ENCODE measurements at places on chromosomes 13 and 19.
A peak's percentile ranks its signal among the peaks of the same experiment; 100 is the strongest.

DNA sequence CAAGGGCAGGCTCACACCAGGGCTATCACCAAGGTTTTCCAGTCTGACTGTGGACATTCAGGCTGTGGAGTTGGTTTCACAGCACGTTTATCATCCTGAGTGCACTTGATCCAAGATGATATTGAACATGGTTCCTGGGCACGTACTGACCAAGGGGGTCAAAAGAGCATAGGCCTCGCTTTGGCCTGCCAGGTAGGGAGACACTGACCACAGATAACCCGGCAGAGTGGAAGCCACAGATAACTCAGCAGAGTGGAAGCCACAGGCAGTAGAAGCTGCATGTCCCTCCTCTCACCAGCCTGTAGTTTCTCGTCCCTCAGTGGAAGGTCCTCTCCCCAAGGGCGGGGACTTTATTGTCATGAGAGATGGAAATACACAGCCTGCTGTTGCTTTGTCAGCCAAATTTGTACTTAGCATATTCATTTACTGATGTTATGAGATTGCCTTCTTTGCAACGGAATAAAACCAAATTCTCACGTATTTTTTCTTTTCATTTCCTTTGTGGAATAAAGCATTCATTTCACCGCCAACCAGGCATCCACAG is 8.8 kb upstream of the KRTDAP start:
- no peak for DNase-seq

DNA sequence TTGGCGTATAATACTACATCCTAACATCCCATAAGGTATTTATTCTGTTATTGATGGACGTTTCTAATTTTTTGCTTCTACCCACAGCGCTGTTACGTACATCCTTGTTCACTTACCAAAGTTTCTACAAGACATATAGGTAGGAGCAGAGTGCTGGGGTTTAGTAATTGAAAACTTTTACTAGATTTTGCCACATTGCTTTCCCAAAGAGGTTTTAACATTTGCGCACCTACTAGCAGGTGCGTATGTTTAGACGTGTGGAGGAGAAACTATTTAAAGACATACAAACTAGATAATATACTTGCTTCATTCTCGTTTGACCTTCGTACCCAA is 559 bp upstream of the RPL21 start:
- no peak for DNase-seq

- no peak for DNase-seq
Measured at GRCh38 chr19:2375353-2376121, 15.5 kb downstream of the TMPRSS9 start.

DNA sequence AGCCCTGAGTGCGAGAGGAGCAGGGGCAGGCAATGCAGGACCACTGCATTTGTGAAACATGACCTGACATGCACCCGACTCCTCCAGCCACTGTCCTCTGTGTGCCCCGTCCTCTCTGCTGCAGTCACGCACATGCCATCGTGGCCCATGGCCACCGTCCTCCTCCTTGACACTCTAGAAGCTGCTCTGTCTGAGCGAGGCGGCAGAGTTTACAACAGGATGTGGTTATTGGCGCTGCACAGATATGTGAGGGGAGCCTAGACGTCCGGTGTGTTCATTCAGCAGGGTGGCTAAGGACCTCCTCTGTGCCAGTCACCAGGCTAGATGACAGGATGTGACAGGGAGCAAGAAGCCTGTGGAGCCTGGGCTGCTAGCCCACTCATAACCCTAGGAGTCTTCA is 277.8 kb downstream of the FOXO1 start:
- DNase-seq: peak; percentile 86

GRCh38 chr19:43812688-43813087 is 10.4 kb upstream of the LYPD5 start:
- DNase-seq: no peak

DNA sequence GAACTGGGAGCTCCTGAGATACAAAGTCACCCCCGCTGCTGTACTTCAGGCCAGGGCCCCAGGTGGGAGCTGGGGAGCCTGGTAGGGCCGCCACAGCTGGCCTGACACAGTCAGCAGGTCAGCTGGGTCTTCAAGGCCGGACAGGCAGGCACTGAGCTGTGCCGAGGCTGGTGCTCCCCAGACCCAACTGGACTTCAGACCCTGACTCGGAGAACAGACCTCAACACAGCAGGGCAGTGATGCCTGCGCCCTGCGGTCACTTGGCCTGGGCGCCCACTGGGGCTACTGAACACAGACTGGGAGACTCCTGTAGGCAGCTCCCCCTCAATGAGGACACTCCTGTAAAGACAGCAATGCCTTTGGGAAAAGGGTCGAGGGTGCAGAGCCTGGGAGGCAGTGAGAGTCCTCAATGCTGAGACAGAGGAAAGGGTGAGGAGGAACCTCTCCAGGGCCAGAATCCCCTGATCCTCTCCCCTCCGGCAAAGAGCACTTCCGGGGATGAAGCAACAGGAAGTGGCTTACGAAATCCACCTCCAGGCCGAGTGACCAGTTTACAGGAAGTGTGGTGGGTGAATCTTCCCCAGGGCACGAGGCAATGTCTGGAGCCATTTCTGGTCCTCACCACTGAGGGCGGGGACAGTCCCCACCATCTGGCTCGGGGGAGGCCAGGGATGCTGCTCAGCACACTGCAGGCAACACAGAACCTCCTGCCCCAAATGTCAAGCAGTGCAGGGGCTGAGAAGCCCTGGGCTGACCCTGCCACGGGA is 40.8 kb upstream of the ISYNA1 start:
- DNase-seq: peak; percentile 84

DNA sequence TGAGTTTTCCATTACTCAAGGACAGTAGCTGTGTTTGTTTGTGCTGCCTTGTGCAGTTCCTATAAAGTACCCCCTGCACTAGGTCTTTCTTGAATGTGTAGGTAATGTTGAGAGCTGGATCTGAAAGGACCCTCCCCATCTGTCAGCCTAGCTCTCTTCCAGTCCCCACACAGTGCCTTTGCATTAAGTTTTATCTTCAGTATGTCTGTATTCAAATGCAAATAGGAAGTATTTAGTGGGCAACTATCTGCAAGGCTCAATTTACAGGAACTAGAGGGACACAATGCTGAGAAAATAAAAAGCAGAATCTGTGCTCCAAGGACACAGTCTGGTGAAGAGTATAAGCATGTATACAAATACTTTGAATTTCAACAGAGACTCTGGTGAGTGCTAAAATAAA is 558.5 kb downstream of the RFC3 start:
- DNase-seq: no peak

DNA sequence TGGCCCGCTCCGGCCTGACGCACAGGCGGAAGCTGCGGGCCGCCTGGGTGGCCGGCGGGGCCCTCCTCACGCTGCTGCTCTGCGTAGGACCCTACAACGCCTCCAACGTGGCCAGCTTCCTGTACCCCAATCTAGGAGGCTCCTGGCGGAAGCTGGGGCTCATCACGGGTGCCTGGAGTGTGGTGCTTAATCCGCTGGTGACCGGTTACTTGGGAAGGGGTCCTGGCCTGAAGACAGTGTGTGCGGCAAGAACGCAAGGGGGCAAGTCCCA is 4.4 kb downstream of the FFAR1 start:
- no peak for DNase-seq

DNA sequence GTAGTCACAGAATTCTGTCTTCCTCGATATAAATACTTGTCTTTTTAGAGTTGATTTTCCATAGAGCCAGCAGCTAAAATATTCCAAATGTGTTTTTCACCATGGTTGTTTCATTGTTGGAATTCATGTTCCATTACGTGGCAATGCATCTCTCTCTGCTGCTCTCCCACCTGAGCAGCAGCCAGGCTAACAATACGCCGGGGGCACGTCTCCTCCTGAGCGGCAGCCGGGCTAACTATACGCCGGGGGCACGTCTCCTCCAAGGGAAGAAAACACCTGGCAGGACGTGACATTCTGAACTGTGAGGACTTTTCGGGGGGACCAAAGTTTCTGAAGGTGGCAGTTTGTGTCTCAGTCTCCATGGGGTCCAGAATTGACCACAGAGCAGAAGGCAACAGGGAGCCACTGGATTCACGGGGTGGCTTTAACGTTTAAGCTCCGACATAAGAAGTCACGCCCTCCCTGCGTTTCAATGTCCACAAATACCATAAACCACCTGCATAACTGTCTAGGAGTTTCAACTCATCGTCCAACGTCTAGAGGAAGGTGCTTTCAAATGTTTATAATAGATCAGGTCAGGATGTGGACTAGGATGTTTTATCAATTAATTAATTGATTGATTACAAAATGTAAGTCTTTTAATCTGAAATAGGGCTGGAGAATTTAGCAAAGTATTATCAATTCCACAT is 15.1 kb downstream of the PLPP2 start:
- DNase-seq: no peak

GRCh38 chr13:92459306-92459705 is 767.3 kb upstream of the GPC6 start:
- no peak for DNase-seq

DNA sequence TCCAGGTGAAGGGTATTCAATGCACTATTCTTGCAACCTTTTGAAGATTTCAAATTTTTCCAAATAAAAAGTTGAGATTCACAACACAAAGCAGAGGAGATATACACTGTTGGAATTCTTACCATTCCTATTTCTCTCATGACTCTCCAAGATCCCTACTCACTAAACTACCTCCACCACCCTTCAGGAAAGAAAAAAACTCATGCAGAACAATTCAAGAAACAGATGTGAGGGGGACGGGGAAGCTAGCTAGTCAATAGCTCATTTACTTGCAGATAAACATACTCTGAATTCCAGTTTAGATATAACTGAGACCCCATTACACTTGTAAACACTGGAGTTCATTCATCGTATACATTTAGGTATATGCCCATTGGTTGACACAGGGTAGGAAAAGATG is 90.0 kb upstream of the SERP2 start:
- no peak for DNase-seq

DNA sequence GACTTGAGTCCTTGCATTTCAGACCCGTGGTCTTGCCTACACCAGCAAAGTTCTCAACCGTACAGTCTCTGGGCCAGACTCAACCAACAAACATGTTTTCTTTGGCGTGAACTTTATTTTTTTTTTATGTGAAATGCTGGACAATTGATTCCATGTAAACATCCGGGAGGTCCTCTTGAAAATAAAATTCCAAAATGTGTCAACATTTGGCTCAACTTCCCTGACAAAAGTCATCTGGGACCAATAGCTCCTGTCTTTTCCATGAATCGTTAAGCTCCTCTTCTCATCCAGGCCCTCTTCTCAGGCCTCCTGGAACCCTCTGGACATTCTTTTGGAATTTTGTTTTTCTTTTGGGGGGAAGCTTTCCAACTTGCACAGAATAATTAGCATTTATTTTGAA is 2.7 kb downstream of the ALDH16A1 start:
- DNase-seq: no peak

- DNase-seq: no peak
Measured at GRCh38 chr13:74571811-74572210, 437.6 kb upstream of the KLF12 start.

DNA sequence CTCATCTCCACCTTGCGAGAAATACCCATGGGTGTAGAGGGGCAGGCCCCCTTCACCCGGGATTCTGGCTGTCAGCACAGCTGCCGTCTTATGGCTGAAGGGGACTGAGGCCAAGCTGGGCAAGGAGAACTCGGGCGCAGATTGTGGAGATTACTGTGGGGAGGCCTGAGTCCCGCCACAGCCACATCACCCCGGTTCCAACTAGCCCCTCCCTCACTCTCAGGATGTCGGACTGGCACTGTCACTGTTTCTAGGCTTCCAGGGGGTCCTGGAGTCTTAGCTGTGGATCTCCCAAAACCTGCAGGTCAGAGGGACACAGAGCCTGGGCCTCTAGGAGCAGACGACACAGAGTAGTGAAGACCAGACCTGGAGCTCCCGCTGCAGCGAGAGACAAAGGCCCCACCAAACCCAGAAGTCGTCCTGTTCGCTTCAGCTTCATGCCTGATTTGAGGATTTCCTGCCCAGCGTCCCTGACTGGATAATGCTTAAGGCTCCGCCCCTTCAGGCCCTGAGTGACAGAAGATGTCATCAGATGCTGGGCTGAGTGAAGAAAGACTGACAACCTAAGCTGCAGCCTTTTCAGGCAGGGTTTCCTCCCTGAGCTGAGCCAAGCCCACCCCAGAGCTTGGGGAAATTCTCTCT is 55.8 kb downstream of the ZNF93 start:
- DNase-seq: no peak

GRCh38 chr13:45512098-45512496 is 47.4 kb downstream of the COG3 start:
- no peak for DNase-seq

GRCh38 chr19:3253270-3253669 is 28.8 kb downstream of the CELF5 start:
- no peak for DNase-seq

DNA sequence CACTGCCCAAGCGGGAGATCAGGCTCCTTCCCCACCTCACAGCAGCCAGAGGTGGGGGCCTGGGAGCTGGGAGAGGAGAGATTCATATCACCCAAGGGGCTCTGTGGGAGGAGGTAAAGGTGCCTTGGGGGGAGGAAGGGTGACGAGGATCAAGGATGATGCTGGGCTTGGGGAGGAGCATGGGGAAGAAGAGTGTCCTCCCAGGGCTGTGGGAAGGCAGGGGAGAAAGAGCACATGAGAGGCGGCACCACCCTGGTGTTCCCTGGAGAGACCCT is 82.7 kb downstream of the ANKRD10 start:
- DNase-seq: no peak

DNA sequence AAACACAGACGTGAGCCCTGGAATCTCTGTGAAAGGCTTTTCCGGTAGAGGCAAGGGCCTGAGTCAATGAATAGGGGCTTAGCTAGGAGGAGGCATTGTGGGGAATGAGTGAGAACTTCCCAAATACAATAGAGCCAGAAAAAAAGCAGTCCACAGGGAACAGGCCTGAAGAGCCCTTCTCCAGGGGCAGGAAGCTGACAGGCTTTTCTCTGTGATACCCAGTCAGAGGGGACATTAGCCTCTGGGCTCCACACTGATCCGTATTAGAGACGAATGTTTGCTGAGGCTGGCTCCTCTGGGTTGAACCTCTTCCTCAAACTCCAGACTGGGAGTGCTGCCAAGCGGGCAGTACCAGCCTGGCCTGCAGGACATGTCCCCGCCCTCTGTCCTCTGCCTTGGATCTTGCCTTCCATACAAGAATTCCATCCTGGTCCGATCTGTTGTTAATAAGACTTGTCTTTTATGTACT is 2.3 kb downstream of the DHRS12 start:
- no peak for DNase-seq

DNA sequence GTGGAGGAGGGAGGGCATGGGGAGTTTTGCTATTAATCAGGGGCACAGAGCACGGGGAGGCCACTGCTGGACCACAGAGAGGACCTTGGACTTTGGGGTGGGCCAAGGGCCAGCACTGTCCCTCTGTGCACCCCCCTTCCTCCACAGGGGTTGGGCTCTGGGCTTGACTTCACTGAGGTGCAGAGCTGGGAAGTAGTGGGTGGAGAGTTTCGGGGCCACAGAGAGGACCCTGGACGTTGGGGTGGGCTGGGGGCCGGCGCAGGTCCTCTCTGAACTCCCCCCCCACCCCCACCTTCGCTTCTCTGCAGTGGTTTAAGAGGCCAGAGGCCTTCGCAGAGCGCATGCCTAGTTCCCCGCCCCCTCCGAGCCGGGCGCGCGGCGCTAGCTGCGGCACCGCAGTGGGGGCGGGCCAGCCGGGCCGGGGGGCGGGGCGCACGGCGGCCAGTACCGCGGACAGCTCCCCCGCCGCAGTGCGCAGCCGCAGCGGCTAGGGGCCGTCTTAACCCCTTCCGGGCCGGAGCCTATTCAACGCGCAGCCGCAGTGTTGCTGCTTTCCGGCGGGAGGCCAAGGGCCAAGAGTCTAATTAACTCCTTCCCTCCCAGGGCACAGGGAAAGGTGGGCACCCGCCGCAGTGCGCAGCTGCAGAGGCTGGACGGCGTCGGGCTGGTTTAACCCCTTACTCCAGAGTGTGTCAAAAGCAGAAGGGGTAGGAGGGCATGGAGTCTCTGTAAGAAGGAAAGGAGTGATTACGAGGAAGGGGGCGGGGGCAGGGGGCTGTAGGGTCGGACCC is 3.7 kb downstream of the KCNC3 start:
- peak; percentile 89 for DNase-seq

- no peak for DNase-seq
Measured at GRCh38 chr13:50699874-50700663, 143.4 kb downstream of the DLEU7 start.

Measured in activated T-cell treated with anti-CD3 and anti-CD28 coated beads, Interleukin-2, amount 50 U/mL, for 48 hours (primary cell).